Endothelial cell of umbilical vein (primary cell): ENCODE measurements at places on chromosomes 3 and 15. TPM values are rescaled to one million over a fixed set of nuclear protein-coding genes. Genes with fewer than 3 reads are reported as not detected.
A peak's percentile ranks its signal among the peaks of the same experiment; 100 is the strongest.

Gene DTWD1
- 18.7 and 20.1 TPM in 2 replicates for total RNA-seq

Gene PLAAT1
- 0.58 and 0.75 TPM in 2 replicates for total RNA-seq

Gene NT5DC2
- 298 and 327 TPM in 2 replicates for total RNA-seq

Gene MUC4
- not detected in 2 replicates for total RNA-seq

Gene ARGFX
- not detected in 2 replicates for total RNA-seq

Gene ABHD5
- total RNA-seq, result 17.1 and 21.2 TPM in 2 replicates

Gene HRG
- not detected in 2 replicates for total RNA-seq

Gene WDR93
- not detected in 2 replicates for total RNA-seq

Gene GP9
- total RNA-seq, result not detected in 2 replicates

GRCh38 chr3:32481791-32482631 lies 20.6 kb downstream of the CMTM6 start:
- no peak for DNase-seq

DNA sequence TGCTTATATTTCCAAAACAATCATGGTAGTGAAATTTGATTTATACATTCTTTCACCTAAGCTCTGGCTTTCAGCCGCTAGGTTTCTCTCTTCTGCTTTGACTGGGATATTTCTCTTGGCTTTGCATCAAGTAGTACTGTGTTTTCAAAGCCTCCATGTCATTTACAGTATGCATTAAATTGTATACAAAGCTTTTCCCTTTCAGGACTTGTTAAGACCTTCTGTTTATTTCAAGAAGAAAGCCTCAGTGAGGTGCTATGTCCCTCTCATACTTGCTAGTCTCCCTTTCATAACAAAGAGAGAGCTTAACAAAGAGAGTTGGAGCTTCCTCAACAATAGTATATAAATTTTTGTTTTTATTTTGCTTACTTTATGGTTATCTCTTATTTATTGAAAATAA lies 84.2 kb upstream of the SLC25A26 start:
- DNase-seq, result peak; percentile 68

GRCh38 chr3:30004481-30004880 lies 601.9 kb upstream of the TGFBR2 start:
- no peak for DNase-seq

DNA sequence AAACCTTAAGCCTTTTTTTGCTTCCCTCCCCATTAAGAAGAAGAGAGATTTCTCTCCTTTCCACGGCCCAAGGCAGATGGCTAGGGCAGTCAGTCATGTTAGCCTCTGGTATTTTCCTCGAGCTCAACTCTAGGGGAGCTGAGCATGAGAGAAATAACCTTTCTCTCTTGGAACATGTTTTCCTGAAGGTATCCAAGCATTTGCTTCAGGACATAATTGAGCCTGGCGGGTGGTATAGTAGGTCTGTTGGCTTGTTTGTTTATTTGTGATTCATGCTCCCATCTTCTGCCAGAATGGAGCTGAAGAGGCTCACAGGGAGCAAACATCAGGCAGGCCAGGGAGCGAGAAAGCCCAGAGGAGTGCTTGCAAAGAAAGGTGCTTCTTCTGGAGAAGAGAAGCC lies 102.5 kb downstream of the MESD start:
- DNase-seq, result no peak

GRCh38 chr15:65082303-65082953 lies 5.9 kb downstream of the KBTBD13 start:
- no peak for DNase-seq

DNA sequence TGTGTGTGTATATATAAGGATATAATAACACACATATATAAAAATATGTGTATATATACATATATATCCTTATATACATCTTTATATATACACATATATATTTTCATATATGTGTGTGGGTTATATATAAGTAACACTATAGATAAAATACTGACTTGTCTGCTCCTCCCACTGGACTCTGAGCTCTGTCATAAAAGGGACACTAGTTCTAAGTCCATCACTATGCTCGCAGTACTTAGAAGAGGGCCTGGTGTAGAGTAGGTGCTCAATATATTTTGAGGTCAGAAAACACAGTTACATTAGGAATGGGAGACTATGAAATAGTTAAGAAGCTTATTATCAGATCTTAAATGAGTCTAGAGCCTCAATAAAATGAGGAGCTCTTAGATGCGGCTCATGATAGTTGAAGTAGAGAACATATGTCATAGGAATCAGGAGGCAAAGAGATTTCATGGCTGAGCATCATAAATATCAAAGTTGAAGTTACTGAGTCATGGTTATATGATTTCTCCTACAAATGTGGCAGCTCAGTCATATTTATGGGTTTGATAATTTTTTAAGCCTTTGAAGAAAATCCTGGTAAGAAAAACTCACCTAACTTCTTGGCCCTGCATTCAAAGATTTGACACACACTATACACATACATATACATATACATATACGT lies 371.2 kb upstream of the THBS1 start:
- no peak for DNase-seq

DNA sequence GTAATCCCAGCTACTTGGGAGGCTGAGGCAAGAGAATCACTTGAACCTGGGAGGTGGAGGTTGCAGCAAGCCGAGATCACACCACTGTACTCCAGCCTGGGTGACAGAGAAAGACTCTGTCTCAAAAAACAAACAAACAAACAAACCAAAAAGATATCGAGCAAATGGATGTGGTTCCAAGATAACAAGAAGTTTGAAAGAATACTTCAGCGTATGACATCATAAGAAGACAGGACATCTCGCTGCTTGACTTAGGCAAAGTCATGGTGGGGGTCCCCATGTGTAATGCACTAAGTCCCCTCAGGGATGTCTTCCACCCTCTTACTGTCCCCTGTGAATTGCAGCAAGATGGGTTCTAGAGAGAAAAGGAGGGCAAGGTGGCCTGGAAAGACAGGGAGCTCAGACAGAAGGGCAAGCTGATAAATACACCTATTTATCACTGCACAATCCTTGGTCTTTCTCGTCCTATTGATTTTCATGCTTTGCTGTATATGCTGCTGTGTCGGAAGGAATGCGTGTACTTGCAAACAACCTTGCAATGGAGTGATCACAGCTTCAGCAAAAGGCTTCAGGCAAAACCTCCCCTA lies 115.0 kb downstream of the BDH1 start:
- no peak for DNase-seq

DNA sequence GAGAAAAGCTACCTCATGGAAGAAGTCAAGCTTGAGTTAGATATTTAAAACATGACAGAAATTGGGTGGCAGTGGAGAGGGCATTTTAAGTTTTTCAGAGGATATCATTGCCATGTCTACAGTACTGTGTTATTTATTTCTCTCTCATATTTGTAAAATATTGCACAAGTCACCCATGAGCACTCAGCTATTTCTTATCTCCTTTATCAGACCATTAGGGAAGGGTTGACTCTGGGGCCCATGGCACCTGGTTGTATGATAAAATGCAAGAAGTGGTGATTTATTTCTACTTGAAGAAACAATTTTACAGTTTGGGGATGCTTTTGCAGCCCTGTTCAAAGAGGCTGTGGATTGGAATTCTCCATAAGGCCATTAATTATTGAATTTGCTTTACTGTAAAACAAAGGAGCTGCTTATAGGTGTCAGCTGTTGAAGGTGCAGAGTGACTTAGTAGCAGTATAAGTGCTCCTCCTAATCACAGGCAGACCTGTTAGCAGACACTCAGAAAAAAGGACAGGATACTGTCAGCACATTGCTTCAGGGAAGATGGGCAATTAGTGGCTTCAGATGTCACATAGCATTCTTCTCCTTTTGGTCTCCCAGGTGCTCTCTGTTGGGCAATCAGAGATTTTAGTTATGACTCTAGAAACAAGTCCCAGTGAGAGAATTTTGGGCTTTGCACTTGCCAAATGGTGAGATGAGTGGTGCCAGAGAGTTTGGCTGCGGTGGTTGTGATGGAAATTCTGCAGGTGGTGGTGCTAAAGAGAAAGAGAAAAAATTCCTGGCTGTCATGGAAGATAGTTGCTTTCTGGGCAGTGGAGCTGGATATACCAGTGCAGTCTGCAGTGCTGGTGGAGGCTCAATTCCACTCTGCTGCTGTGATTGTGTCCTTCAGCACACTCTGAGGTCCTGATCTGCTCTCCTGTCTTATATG lies 129.7 kb upstream of the ROPN1 start:
- no peak for DNase-seq

DNA sequence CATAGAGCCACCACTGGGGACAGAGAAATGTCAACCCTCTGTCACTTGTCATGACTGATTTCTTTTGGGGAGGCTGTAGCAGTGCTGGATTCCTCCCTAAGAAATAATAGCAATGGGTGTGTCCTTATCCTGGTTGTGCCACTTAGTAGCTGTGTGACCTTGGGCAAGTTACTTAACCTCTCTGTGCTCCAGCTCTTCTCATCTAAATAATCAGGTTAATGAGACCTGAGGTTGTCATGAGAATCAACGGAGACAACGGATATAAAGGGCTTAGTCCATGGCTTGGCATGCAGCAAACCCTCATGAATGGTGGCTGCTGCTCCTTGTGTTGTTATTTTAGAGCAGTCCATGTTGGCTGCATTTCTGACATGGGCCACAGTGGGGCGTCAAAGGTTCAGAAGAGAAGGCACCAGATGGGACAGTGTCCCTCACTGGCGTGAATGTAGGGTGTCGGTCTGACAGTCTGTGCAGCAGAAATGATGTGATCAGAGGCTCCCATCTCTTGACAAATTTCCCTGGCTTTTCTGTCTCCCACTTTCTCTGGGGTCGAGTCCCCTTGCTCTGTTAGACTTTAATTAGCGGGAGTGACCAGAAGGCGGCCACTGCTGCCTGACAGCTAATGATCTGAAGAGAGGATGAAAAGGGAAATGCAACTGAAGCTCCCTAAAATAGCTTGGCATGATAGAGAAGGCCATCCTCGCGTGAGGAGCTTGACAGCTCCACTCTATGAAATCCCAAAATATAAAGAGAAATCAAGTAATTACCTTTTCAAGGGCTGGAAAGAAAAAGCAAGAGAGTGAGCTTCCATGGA lies 209.4 kb downstream of the CADPS start:
- peak; percentile 52 for DNase-seq

DNA sequence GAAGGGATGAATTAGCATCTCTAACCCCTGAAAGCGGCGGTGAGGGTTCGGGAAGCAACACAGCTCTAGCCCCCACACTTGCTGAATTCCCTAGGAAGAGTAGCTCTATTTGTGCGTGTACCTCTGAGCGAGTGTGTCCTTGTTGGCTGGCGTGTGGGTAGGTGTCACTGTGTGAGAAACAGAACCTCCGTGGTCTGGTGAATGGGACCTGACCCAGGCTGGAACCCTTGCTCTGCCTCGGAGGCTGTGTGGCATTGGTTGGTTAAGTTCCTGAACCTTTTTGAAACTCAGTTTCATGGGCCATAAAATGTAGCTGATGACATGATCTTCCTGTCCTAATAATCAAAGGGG lies 414 bp upstream of the TMEM115 start:
- no peak for DNase-seq
